ENCODE measurements at places on chromosomes 6 and 20.

- no peak for DNase-seq
Measured at GRCh38 chr6:111338843-111339242, 144.2 kb downstream of the REV3L start.

DNA sequence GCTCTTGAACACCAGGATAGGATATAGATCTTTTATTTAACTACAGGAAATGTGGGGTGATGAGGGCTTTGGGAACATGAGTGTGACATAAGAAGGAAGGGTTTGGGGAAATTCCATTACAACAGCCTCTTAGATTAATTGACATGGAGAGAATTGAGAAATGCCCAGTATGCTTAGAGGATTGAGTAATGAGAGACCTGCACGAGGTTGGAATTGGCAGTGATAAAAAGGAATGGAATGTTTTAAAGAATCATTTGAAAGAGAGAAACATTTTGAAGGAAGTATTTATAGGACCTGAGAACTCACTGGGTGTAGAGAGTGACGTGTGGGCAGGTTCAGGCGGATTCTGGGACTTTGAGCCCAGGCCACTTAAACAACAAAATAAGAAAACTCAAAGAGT is 227.0 kb downstream of the BMP2 start:
- no peak for DNase-seq

- DNase-seq = no peak
Measured at GRCh38 chr6:79353226-79353625, 118.7 kb upstream of the HMGN3 start.

GRCh38 chr20:51600016-51600420 is 57.5 kb upstream of the NFATC2 start:
- DNase-seq = no peak

DNA sequence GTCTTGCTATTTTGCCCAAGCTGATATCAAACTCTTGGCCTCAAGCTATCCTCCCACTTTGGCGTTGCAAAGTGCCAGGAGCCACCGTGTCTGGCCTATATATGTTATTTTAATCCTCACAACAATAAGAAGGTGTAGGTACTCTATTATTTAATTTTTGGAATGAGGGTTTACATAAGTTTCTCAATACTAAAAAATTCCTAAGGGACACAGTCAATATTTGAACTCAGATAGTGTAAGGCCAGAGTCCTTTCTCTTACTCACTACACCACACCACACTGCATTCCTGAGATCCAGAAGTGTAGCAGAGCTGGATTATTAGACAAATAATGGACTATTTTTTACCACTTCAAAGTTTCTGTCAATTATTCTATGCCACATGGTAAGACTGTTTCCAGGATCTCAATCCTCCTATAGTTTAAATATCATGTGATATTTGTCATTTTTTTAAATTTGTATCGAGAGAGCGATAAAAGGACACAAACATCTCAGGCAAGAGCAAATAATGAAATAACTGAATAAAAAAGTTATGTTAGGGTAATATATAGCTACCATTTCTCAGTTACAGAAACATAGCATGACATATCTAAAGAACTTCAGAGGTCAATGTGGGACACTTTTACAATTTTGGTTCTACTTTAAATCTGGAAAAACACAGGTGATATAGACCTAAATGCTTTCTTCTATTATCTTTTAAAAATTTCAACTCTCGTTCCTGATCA is 162.2 kb upstream of the THEMIS start:
- DNase-seq = no peak

GRCh38 chr20:52754366-52754765 is 217.8 kb upstream of the TSHZ2 start:
- no peak for DNase-seq

DNA sequence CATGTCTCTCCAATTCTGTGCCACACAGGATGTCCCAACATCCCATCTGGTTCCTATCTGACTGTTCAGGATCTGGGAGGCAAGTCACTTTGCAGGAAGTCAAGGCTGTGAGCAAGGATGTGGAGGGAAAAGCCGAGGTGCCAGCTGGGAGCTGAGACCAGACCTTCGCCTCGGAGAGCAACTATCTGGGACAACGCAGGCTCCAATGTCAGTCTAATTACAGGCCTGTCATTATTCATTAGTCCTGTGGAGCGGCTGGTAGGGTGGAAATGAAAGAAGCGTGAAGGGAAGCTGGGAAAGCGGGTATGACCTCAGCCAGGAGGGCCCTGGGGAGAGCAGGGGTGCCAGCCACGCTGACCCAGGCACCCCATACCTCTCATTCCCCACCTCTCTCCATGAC is 147.3 kb downstream of the UNC5CL start:
- no peak for DNase-seq

- no peak for DNase-seq
Measured at GRCh38 chr6:89291256-89291819, 23.8 kb downstream of the GABRR2 start.

- no peak for DNase-seq
Measured at GRCh38 chr6:109010705-109011102, 83.9 kb downstream of the SESN1 start.

GRCh38 chr20:38084425-38084951 is 50.9 kb downstream of the RPRD1B start:
- no peak for DNase-seq

GRCh38 chr6:151023342-151023741 is 157.8 kb downstream of the MTHFD1L start:
- DNase-seq = no peak

DNA sequence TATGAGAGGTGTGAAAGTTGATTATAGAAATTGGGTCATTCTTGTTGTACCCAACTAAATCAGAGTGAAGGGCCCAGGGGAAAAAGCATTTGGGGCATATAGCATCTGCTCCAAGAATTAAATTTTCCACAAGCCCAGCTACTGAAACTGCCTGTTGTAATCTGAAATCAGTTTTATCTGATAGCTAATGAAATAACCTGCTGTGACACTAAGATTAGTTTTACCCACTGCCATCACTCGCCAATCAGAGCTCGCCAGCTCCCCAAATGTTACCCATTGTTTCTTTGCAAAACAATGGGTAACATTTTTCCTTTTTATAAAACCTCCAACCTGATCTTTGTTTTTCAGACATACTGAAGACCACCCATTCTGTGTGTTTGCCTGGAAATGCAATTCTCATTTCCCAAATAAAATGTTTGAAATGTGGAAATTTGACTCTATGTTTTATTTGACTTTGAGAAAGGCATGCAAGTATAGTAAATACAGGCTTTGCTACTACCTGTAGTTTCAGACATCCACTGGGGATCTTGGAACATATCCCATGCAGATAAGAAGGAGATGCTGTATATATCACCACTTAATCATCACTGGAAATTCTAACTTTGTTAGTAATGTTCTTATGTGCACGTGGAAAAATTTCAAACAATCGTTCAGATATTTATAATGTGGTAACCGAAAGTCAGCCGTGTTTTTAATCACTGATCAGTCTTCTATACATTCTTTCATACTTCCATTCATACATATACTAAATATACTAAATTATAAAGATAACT is 6.3 kb upstream of the AHI1 start:
- no peak for DNase-seq

DNA sequence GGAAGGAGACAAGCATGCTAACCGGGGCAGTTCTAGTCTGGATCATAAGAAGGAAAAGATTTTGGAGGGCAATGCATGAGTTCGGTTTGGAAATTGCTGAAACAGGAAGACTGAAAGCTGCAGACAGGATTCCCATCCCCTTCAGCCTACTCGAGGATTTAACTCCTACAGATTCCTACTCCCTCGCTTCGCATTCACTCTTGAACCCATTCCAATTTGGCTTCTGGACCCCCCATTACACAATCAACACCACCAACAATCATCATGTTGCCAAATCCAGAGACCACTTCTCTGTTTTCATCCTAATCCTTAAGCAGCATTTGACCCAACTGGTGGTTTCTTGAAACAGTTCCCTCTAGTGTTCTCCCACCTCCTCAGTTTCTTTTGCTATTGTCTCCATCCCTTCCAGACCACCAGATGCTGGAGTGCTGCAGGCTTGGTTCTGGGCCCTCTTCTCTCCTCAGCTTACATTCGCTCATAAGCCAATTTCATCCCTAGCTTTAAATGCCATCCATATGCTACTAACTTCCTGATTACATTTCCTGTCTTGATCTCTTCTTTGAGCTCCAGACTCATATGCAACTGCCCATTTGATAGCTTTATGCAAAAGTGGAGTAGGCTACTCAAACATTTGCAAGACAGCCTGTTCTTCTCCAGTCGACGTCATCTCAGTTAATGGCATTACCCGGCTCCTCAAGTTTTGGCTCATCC is 66.5 kb downstream of the DTNBP1 start:
- no peak for DNase-seq

DNA sequence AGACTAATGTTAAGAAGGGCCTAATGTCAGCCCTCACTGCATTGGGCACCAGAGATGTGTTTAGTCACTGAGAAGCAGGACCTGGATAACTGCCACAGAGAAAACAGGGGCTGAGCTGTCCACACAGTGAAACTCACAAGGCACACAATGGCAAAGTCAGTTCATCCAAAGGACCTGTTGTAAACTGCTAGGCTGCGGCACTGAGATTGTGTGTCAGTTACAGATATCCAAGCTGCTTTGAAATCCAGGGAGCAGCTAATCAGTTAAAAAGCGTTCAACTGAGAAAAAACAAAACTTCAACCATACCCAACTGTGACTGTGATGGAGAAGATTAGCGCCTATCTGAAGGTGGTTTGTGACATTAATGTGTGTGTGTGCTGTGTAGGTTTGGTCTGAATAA is 27.8 kb upstream of the TMEM14A start:
- peak; percentile 26 for DNase-seq

GRCh38 chr6:143205585-143205984 is 144.9 kb downstream of the AIG1 start:
- DNase-seq = no peak

DNA sequence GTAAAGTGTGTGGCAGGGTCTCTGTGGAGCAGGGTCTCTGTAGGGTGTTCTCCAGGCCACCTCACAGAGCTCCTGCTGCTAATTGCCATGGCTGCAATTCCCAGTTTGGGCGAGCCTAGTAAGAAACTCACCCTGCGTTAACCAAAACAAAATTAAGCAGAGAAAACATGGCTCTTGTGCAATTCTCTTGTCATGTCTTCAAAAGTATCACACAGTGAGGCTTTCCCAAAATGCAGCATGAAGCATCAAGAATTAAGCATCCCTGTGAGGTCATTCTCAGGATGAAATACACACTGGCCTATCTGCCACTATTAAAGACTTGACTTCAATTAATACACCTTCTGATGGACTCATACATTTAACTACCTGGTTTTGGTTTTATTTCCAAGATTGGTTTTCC is 72.8 kb downstream of the KIF13A start:
- no peak for DNase-seq

DNA sequence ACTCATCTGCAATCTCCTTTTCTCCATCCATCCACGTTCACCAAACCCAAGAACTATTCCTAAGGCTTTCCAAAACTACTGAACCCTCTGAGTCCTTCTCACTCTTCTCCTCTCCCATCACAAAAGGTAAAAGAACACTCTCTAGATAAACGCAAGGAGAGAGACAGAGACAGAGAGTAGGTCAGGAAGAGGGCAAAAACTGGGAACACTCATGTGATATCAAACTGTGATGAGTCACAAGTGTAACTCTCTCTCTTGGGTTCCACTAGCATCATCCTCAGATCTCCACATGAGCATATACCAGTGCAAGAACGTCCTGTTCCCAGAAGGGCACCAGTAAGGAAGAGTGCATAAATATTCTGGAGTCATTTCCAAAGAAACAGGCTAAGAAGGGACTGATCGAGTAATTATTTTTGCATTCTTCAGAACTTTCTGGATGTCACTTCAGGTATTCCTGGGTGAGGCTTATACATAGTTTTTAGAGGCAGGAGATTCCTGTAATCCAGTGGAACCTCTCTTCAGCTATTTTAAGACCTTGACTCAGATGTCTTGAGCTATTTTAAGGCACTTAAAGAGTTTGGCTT is 47.3 kb upstream of the STXBP5 start:
- DNase-seq = no peak

- DNase-seq = peak; percentile 43
Measured at GRCh38 chr6:42960243-42961019, at the start of gene GNMT. TSS of gene GNMT (plus strand) at chr6:42960754. CDS start at chr6:42960768, 14 bp downstream.

- DNase-seq = no peak
Measured at GRCh38 chr20:61549865-61550264, 297.8 kb downstream of the CDH4 start.

DNA sequence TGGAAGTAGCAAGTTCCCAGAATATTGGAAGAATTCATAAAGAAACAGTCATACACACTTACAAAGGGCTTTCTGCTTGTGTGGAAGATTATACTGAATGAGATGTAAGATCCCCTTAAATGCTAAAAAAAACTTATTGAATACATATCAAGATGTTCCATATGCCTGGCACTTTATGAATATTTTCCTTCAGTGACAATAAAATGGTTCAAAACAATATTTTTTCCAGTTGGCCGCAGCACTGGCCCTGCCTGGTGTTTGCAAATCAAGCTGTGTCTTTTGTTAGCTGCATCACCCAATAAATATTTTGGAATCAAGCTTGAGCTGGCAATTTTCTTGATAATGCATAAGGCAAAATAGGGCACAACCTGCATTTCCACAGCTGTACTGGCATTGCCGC is 51.2 kb downstream of the CFAP61 start:
- DNase-seq = no peak

GRCh38 chr6:7144872-7145584 is 37.3 kb downstream of the RREB1 start:
- DNase-seq = no peak

GRCh38 chr6:161682982-161683381 is 409.1 kb upstream of the AGPAT4 start:
- DNase-seq = no peak

- DNase-seq = no peak
Measured at GRCh38 chr6:106546261-106546690, 83.0 kb downstream of the RTN4IP1 start.

GRCh38 chr20:37804584-37805566 is 98.1 kb upstream of the VSTM2L start:
- DNase-seq = peak; percentile 74

DNA sequence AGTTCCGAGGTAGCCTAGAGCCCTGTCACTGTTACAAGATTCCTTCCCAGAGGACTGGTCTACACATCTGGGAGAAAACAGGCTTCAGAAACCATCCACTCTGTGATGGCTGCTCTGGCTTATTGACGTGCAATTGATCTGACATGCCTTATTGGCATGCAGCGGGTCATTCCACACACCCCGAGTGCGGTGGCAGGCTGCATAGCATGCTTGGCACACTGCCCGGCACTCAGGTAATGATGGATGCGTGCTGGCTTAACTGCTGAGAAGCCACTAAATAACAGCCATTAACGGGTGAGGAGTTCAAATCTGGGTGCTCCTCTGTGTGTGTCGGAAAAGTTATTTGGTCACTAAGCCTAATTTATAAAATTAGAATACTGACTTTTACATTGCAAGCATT is 67.9 kb upstream of the CDH4 start:
- no peak for DNase-seq

- peak; percentile 61 for DNase-seq
Measured at GRCh38 chr6:159941286-159942113, 27.4 kb upstream of the IGF2R start.

All from spinal cord (tissue), 10 donors.